ENCODE measurements at places on chromosomes 5 and 9.
A peak's percentile ranks its signal among the peaks of the same experiment; 100 is the strongest.

- DNase-seq = no peak
Measured at GRCh38 chr9:128005923-128006322, 25.1 kb upstream of the EEIG1 start.

DNA sequence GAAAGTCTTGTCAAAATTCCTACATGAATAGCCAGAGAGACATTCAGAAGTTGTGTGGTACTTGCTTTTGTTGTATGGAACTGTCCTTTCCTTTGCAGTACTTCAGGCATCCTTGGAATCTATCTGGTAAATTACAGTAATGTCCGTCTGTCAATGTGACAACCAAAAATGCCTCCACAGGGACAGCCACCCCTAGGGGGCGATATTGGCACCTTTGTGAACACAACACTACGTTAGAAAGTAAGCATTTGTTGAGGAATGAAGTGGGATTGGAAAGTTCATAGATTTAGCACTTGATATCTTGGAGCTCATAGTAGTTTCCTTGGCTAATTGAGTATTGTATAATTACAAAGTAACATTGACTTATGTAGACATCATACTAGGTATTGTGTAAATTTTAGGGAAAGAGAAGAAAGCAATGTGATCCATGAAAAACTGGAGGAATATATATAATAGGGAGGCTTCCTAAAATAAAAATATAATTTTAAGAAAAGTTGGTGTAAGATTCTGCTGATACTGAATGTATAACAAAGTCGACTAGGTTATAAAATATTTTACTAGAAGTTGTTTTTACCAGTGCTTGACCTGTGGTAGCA, 32.7 kb downstream of the TMEFF1 start:
- peak; percentile 85 for DNase-seq

DNA sequence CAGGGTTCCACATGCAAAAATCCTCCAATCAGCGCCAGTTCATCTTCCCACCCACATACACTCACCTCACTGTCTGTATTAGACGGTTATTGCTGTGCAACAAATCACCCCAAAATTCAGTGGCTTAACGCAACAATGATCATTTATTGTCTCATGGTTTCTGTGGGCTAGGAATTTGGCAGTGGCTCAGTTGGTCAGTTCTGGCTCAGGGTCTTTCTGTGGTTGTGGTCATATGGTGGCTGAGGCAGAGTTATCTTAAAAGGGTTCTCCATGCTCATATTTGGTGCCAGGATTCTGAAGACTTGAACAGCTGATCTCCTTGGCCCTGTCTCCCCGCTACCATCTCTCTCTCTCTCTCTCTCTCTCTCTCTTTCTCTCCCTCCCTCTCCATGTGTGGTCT, 12.9 kb downstream of the ZNF618 start:
- no peak for DNase-seq

DNA sequence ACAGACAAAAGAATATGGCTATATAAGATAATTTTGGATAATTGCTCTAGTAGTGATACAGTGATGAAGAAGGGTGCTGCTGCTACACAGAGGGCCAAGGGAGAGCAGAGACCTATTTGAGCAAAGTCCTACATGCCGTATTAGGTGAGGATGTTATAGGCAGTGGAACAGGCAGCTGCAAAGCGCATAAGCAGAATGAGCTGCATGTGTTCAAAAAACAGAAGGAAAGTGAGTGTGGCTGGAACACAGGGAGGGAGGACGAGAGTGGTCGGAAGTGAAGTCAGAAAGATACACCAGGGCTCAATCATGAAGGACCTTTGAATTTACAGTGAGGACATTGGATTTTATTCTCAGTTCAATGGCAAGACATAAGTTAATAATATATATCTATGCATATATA, 35.4 kb downstream of the ITGA2 start:
- no peak for DNase-seq

DNA sequence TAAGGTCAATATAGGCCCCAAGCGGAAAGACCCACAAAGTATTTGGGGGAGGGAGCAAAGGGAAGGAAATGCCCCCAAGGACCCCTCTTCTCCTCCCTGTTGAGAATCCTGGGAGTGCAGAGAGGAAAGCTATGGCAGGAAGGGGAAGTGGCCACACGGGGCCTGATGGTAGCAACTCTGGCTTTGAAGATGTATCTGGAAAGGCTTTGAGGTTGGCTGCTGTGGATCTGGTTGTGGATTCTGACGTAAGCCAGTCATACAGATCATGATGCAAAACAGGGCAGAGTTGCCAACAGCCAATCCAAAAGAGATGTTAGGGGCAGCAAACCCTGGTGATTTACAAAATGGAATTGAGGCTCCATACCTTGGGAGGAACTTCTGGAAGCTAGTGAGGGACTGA, 108.8 kb downstream of the PRKACG start:
- no peak for DNase-seq

- DNase-seq = no peak
Measured at GRCh38 chr5:96344678-96345577, 88.1 kb downstream of the PCSK1 start.

- DNase-seq = no peak
Measured at GRCh38 chr9:20703146-20703545, 19.1 kb downstream of the FOCAD start.

DNA sequence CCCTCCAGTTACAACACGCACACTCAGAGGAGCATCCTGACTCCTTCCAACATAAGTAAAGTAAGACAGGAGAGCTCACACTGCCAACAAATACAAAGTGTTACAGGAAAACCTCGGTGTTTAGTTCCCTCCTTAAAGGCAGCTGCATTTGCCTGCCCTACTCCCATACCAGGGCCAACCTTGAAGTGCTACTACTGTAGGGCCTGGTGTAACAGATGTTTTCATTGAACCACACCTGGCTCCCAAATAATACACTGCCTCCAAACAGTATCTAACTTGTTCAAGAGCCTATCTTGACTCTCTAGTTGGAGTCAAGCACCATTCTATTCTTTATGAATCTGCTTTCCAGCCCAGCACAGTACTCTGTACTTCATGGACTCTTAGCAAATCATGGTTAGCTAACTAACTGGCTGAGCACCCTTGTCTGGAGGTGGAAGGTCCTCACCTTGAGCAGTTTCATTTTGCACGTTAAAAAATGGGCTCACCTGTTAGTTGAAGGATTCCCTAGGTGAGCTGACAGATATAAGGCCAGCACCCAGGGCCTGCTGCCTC, 34.6 kb downstream of the TTC39B start:
- DNase-seq = no peak

- no peak for DNase-seq
Measured at GRCh38 chr9:128164307-128164885, 4.3 kb downstream of the BBLN start.

- no peak for DNase-seq
Measured at GRCh38 chr5:154993461-154993860, 20.1 kb upstream of the KIF4B start.

GRCh38 chr9:89790542-89791109, 185.8 kb downstream of the GADD45G start:
- no peak for DNase-seq

DNA sequence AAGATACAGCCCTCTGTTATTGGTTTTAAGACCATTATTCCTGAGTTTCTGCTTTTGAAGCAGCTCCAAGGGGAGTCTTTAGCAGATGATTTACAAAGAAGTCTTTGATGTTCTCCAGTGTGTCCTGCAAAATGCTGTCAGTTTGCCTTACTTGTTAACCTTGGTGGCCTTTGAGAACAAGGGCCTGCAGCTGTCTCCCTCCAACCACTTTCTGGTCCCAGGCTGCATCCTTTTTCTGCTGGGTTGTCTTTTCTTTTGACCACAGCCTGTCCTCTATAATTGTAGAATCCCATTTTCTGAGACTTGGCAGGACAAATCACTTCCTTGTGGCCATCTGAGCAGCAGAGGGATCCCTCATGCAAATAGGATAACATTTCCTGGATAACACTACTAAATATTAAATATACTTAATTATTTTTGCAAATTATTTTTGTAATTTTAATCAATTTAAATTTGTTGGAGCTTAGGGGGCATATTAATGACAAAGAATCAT, 281.4 kb downstream of the DMRT2 start:
- DNase-seq = no peak

DNA sequence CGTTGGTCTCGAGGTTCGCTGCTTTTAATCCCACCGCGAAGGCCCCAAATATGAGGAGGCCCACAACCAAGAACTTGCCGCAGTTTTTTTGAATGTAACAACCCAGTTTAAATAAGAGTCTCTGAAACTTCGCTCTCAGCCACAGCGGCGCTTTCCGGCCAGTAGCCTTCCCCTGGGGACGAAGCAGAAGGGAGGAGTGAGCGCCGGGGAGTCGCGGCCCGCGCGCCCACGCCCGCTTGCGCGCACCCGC, 10.4 kb downstream of the PTCH1 start:
- DNase-seq = peak; percentile 33

GRCh38 chr5:42267091-42267490, 156.1 kb upstream of the GHR start:
- DNase-seq = no peak

DNA sequence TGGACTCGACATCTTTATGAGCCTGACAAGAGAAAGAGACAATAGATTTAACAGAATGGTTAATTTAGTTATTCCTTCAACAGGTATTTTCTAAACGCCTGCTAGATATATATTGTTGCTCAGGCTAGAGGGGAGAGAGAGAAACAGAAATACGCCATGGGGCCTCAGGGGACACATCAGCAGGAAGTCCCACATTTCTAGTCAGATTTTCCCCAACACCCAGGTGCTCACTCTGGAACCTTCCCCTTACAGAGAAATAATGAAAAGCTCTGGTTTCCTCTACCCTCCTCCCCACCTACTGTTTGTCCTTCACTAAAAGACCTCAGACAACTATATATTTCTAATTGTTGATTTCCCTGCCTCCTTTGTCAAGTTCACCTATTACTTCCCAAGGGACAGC, 130.3 kb upstream of the TBC1D2 start:
- DNase-seq = no peak

DNA sequence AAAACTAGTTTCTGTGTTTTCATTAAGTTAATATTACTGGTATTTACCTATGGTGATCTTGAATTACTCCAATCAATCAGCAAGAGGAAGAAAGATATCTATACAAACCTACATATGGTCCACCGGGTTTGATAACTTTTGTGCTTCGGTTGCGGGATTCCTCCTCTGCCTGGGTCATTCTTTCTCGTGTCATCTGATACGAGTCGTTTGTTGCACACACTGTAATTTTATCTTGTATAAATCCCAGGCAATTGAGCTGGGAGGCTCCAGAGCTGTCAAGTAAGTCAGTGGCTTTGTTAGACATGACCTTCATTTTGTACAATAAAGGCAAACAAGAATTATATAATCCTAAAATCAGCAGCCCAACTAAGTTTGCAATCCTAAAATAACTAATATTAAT, 48.0 kb downstream of the ELL2 start:
- DNase-seq = no peak

DNA sequence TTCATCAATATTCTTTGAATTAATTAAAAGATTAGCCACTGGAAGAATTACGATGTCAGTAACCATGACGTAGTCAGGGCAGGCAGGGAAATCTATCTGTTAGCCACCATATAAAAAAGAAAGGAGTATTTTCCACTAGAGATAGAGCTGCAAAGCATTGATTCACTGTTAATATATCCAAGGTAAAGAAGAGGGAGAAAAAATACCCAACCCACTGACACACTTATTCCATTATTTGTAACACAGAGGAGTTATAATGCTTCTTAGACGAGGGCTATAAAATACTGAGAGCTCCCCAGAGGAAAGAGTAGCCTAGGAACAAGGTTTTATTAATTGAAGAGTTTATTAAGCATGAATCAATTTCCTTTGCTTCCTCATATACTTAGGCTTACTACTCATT, 382.2 kb upstream of the CDH6 start:
- DNase-seq = no peak

- DNase-seq = peak; percentile 51
Measured at GRCh38 chr5:95870105-95870672, 47.7 kb upstream of the GLRX start.

DNA sequence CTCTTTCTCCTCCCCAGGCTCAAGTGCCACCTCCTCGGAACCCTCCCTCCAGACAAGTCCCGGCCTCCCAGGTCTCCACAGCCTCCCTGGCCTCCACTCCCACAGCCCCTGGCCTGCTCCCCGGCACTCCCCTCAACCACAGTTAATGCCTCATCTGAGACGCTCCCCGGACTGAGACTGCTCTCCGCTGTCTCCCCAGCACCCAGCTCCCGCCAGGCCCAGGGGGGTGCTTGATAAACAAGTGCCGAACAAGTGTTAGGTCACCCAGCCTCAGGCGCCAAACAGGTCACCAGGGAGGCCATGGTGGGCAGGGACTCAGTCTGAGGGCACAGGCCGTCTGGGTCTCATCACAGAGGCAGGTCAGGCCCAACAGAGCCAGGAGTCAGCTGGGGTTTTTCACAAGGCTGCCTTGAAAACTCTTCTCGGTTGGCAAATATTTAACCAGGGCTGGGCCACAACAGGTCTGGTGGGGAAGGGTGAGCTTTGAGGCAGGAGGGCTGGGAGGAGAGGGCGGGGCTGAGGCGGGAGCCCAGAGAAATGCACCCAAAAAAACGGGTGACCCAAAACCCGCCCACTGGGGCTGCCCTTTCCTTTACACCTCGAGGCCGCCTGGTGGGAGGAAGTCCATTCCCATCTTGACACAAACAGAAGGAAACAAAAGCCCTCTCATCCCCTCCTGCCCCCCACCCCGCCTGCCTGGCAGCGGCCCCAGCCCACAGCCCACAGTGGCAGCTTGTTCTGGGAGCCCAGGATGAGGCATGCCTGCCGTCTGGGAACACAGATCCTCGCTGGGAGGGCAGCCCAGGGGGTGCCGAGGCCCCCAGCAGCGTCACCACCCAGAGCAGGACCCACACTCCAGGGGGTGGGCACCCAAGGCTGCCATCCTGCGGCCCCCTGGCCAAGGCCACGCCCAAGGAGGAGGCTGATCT, 66.6 kb upstream of the STXBP1 start:
- no peak for DNase-seq

Data from stimulated activated CD4-positive, alpha-beta T cell treated with anti-CD3 and anti-CD28 coated beads, Interleukin-2, amount 100 ng/mL, for 24 hours (primary cell).